ENCODE measurements at places on chromosomes 7 and 10.

GRCh38 chr7:155543011-155543876 is 3.1 kb downstream of the CNPY1 start:
- no peak for DNase-seq

DNA sequence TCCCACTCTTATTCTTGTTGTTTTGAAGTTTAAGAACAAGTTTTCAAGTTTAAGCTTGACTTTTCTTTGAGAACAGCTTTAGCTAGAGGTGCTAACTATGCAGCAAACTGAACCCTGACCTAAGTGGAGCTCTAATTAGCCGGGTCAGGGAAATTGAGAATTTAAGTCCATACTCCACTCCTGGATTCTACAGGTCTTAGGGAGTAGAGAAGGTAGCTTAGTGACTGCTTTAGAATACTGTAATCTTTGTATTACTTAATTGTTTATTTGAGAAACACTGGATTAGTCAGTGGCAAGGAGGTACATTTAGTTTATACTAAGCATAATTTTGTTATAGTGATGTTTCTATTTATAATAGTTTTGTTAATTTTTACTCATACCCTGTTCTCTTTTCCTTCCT is 74.6 kb upstream of the STRIP2 start:
- DNase-seq, result no peak

GRCh38 chr7:50627824-50628361 is 62.7 kb upstream of the DDC start:
- DNase-seq, result no peak

GRCh38 chr7:107302250-107302847 is 133.5 kb downstream of the HBP1 start:
- DNase-seq, result no peak

DNA sequence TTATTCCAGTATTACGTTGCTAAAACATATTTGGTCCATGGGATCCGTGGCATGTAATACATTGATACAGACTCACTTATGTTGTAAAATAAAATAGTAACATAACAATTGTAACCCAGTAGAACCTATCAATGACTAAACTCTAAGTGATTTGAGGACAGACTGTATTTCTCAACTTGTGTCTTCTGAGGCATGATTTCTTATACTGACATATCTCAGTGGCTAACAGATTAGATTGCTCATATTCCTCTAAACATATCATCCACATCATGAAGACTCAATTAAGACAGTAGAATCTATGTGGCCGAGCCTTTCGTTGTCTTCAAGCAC is 72.3 kb downstream of the CREB5 start:
- no peak for DNase-seq

All from mesothelial cell of epicardium (in vitro differentiated cells).